ENCODE measurements at places on chromosomes 2 and 18. TPM values are rescaled to one million over a fixed set of nuclear protein-coding genes. Genes with fewer than 3 reads are reported as not detected.
A peak's percentile ranks its signal among the peaks of the same experiment; 100 is the strongest.

DNA sequence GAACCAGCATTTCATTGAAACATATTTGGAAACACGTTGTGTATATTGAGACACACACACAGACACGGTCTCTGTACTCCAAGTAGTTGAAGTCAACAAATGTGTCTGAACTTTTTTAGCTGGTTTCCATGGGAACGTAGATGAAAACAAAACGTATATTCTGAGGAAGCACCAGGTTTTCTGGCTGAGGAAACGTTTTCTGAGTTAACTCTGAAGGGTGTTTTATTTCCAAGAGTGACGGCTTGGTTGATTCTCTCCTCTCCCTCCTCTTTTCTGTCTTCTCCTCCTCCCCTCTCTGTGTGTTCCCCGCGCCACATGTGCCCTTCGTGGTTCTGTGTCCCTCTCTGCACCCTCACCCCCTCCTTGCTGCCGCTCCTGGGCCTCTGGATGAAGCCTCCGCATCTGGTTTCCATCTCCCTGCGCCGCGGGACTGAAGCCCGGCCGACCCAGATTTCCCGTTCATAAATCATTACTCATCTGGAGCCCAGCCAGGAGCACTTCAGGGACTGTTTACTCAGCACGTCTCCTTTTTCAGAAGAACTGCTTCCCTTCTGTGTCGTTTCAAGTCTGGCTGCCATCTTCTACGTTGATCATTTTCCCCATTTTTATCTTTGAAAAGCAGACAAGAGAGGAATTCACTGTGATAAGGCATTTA lies 122.7 kb downstream of the COL6A3 start:
- H3K27ac ChIP-seq, result peak overlapping the region; percentile 3
- peak; percentile 93 for DNase-seq
- no peaks in the 10 kb centered on the region for H3K36me3 ChIP-seq

- peak overlapping the region; percentile 68 for H3K4me3 ChIP-seq
These were observed 3.8 kb downstream of the DLX2 start for GRCh38 chr2:172098650-172099471.

NEU2 gene
- total RNA-seq, result not detected

- no peaks in the 10 kb centered on the region for H3K27me3 ChIP-seq
- H3K27ac ChIP-seq, result no peak overlapping the region
- no peaks in the 10 kb centered on the region for H3K36me3 ChIP-seq
- H3K4me3 ChIP-seq, result no peak overlapping the region
- no peak for DNase-seq
These were observed 334.6 kb upstream of the VRK2 start for GRCh38 chr2:57711991-57712390.

GRCh38 chr2:218852911-218853667 lies 6.5 kb upstream of the WNT6 start:
- DNase-seq, result no peak
- no peaks in the 10 kb centered on the region for H3K36me3 ChIP-seq
- H3K27me3 ChIP-seq, result no peaks in the 10 kb centered on the region
- H3K27ac ChIP-seq, result no peak overlapping the region

EGR4 gene
- not detected for total RNA-seq

ZSWIM2 gene
- total RNA-seq, result not detected
